ENCODE measurements at places on chromosomes 12 and 14.
A peak's percentile ranks its signal among the peaks of the same experiment; 100 is the strongest.

DNA sequence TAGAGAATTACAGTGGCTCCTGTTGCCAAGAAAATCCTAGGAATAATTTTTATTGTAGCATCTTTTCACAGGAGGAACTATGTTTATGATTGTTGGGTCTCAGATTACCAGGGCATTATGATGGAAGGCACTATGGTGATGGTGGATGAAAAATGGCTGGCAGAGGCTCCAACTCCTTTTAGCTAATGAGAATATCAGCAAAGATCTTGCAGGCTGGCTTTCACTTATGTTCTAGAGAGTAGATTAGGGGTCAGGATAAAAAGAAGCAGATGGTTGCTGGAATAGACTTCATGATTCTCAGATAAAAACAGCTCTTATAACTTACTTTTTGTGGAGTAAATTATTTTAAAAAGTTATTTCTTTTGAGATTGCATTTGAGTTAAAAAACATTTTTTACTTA, 501.9 kb downstream of the TRHDE start:
- no peak for DNase-seq

GRCh38 chr14:68512088-68512487, 280.8 kb downstream of the ZFP36L1 start:
- peak; percentile 74 for DNase-seq

- DNase-seq: no peak
These were observed 6.9 kb downstream of the SMIM41 start for GRCh38 chr12:52086366-52086765.

GRCh38 chr12:104522985-104523722, 66.4 kb downstream of the CHST11 start:
- DNase-seq: peak; percentile 24

GRCh38 chr12:46342562-46343033, 30.0 kb downstream of the SLC38A2 start:
- peak; percentile 55 for DNase-seq

GRCh38 chr12:51335931-51336330, 10.5 kb downstream of the CELA1 start:
- no peak for DNase-seq

- peak; percentile 42 for DNase-seq
These were observed 46.9 kb downstream of the CNOT2 start for GRCh38 chr12:70290116-70290515.

DNA sequence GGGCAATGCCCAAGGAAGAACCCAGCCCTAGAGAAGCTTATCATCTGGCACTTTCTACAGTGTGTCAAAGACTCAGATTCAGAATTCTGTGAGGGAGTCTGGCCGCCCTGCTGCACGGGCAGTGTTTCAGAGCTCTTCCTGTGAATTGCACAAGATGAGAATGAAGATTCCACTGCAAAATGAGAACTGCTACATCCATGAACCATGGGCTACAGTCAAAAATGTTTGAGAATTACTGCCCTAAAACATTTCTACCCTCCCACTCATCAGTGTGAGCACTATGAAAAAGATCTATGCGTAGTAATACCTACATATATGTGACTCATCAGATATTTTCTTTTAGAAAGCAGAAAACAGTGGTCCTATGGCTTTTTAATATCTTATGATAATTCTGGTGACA, 104.0 kb downstream of the STAB2 start:
- DNase-seq: no peak

GRCh38 chr12:28780960-28781359, 368.1 kb upstream of the FAR2 start:
- no peak for DNase-seq

GRCh38 chr14:90760591-90761316, 55.5 kb downstream of the TTC7B start:
- DNase-seq: peak; percentile 25

DNA sequence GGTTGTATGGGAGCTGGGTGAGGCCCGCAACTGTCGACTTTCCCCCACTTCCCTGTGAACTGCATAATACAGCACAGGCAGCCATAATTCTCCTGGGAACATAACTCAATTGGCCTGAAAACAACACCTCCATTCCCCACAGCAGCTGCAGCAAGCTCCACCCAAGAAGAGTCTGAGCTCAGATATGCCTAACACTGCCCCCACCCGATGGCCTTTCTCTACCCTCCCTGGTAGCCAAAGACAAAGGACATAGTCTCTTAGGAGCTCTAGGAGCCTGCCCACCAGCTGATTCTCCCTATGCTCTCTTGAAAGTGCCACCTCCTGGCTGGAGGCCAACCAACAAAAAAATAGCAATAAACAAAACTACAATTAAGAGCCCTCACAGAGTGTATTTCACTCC, 542.7 kb upstream of the LMO3 start:
- no peak for DNase-seq

DNA sequence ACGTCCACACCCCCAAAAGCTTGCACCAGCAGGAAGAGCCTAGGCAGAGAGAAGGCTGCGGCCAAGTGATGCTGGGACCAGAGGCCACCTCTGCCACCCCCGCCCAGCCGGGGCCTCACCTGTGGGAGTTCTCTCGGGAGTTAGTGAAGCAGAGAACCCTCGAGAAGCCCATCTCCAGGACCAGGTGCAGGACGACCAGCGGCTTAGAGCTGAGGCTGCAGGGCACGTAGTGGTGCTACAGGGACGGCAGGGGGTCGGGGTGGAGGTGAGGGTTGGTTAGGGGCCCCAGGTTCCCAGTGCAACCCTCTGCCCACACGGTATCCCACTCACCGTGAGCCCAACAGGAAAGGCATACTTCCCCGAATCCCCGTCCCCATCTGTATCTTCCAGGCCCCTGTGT, 3.6 kb downstream of the DDX51 start:
- no peak for DNase-seq

GRCh38 chr14:74846968-74847665, 28.8 kb downstream of the PROX2 start:
- peak; percentile 69 for DNase-seq

DNA sequence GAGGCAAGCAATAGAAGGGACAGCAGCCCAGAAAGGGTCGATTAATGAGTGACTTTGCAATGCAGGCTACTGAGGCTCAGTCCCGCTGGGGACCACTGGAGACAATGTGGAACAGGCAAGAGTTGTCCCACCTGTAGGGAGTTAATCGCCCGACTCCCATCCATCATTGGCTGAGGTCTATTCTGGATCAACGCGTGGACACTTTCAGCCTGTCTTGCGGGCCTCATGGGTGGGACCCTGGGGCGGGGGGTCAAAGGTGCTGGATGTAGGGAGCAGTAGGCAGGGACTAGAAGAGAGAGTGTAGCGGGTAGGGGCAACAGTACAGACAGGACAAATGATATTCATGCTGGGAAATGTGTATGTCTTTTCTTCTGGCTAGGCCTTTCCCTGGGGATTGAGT, 6.1 kb downstream of the IFI27L2 start:
- DNase-seq: no peak

GRCh38 chr12:21985155-21985554, 43.9 kb upstream of the ABCC9 start:
- no peak for DNase-seq

GRCh38 chr14:68840454-68840853, 47.6 kb upstream of the ZFP36L1 start:
- no peak for DNase-seq

GRCh38 chr12:130583800-130584199, 132.3 kb downstream of the RIMBP2 start:
- no peak for DNase-seq

- DNase-seq: peak; percentile 53
These were observed 267.4 kb downstream of the ADAMTS20 start for GRCh38 chr12:43284486-43285158.

DNA sequence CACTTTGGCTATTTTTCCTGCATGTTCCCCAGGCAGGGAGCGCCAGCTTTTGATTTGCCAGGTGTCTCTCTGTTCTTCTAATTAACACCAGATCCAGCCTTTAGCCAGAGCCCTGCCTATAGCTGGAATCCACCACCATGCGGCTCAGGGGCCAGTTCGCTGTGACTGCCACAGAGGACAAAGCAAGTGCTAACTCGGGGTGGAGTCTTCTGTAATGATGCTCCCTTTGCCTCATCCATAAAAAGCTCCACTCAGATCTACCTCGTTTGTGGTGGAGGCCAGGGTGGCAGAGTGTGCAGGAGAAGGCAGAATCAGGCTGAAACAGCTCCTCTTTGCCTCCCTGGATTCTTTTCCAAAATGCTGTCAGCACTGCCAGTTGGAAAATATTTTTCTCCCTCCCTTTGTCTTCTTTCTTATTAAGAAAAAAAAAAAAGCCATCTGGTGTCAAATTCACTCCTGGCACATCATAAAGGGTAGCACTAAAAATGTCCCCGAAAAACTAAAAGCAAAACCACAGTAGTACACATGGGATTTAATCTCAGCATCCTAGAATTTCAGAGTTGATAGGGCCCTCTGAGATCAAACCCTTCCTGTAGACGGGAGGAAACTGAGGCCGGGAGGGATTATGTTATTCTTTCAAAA, 18.0 kb upstream of the CTDSP2 start:
- DNase-seq: peak; percentile 67

DNA sequence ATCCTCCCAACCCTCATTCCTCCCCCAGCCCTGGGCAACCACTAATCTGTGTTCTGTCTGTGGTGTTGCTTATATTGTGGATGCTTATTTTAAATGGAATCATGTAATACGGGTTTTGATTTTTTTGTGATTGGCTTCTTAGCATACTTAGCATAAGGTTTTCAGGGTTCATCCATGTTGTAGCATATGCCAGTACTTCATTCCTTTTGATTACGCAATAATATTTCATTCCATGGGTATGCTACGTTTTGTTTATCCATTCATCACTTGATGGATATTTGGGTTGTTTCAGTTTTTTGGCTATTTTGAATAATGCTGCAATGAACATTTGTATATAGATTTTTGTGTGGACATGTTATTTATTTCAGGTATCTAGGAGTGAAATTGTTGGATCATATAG, 82.9 kb downstream of the TSPAN9 start:
- peak; percentile 72 for DNase-seq

DNA sequence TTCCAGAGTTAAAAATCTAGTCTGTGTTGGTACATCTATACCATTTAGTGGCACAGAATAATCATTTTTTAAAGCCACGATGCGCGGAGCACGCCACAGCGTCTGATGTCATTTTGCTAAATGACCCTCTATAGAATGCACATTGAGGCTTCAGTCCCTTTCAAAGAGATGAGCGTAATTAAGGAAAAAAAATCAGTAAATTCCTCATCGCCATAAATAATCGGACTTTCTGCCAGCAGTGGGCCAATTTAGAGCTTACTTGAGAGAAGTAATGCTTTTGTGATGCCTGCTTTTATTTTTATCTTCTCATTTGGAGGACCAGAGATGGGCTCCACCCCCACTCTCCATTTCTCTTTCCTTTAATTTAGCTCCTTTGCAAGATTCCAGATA, 4.0 kb downstream of the ASCL1 start:
- no peak for DNase-seq

DNA sequence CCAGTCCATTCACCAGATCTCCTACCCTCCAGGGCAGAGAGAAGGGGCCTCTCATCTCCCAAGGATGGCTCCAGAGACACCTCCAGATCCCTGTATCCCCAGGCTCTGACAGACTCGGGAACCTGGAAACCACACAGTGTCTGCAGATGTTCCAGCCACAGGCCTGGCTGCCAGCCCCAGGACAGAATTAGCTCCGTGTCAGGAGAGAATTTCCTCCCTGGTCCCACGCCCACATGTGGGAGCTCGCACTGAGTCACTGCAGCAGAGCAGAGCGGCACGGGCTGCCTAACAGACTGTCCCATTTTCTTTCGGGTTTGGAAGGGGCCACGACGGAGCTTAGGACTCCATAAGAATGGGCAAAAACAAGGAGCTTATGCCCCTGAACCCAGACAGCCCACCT, 33.6 kb downstream of the CMKLR1 start:
- DNase-seq: peak; percentile 97

- DNase-seq: no peak
These were observed 55.9 kb downstream of the TMCC3 start for GRCh38 chr12:94594443-94594825.

GRCh38 chr12:66776974-66777373, 98.1 kb upstream of the GRIP1 start:
- DNase-seq: no peak

- DNase-seq: no peak
These were observed 12.3 kb downstream of the KDM2B start for GRCh38 chr12:121568518-121568917.

DNA sequence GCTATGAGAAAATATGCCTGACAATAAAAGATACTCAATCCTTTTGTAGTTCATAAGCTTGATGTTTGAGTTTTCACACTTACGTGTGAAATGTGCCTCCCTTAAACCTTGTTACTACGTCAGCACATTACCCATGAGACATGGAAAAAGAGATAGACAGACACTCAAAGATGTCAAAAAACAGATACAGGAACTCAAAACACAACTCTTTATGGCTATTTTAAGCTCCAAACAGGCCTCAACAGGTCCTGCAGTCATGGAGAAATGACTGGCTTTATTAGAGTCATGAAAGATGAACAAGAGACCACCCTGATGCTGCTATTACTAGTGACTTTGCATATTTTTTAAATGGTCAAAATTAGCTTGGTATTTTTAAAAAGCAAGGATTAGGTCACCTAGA, 184.5 kb downstream of the MON2 start:
- DNase-seq: no peak

- no peak for DNase-seq
These were observed 32.0 kb downstream of the JDP2 start for GRCh38 chr14:75459791-75460190.

DNA sequence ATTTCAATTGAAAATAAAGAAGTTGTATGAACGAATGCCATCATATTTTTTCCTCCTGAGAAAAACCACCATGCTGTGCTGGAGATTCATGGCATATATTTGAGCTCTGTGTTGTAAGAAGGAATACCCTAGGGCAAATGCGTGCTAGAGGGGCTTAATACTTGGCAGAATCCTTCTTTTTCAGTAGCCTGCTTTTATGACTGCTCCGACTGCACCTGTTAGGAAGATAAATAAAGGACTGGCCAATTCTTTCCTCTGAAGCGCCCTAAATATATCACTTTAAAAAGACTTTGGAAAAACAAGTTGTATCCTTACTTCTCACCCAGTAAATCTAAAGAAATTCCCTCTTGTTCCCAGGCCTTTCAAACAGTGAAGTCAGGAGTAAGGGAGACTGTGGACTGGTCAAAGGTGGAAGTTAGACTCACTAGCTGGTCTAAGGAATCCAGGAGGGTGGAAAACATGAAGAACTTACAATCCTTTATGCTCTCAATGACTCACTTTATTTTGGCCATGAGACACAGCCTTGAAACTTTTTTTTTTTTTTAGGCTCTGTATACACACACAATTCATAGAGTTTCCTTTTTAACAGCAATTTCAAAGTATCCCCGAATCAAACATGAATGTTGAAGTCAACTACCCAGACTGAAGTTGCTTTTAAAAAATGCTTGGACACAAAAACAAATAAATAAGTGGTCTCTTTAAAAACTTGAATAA, 5.2 kb downstream of the MYBPC1 start:
- no peak for DNase-seq
